ENCODE measurements at places on chromosomes 6 and 20. TPM values are rescaled to one million over a fixed set of nuclear protein-coding genes. Genes with fewer than 3 reads are reported as not detected.

The NR2E1 gene
- not detected for total RNA-seq

The BANF2 gene
- total RNA-seq, result not detected

The CNKSR3 gene
- total RNA-seq, result 2.7 TPM

The EEF1A2 gene
- 0.38 TPM for total RNA-seq

The SAMD3 gene
- 28.8 TPM for total RNA-seq
